ENCODE measurements at places on chromosomes 12 and 14.

DNA sequence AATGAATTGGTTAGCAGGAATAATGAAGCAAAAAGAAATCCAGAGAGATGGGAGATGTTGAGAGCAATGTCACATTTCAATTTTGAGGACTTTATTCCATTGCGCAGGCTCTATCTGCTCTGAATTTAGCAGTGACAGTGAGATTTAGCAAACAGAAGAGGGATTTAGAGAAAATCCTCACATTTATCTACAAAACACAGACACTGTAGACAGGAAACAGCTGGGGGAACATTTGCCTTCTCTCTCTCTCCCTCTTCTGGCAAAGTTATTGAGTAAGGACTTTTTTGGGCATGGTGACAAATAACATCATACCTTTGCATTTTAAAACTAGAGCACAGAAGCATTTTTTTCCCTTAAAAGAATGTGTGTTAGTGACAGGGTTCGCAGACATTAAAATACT lies at the start of gene IGF1:
IGF1 (minus strand) TSS at position 158 of the 400 bp plus-strand sequence. CDS start 182 bp downstream, outside the sequence.
- DNase-seq, result no peak

GRCh38 chr14:101788016-101788635 lies 26.6 kb downstream of the PPP2R5C start:
- DNase-seq, result no peak

DNA sequence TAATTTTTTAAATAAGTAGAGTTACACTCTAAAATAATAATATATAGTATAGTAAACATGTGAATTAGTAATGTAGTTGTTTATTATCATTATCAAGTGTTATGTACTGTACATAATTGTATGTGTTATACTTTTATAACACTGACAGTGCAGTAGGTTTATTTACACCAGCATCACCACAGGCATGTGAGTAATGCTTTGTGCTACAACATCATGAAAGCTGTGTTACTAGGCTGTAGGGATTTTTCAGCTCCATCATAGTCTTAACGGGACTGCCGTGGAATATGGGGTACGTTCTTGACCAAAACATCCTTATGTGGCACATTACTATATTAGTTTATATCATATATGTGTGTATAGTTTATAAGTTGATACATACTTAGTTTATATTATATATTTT lies 8.6 kb downstream of the FNTB start:
- no peak for DNase-seq

GRCh38 chr12:24586293-24586692 lies 362.6 kb downstream of the BCAT1 start:
- no peak for DNase-seq

GRCh38 chr12:96196781-96197180 lies 2.6 kb downstream of the ELK3 start:
- DNase-seq, result no peak

DNA sequence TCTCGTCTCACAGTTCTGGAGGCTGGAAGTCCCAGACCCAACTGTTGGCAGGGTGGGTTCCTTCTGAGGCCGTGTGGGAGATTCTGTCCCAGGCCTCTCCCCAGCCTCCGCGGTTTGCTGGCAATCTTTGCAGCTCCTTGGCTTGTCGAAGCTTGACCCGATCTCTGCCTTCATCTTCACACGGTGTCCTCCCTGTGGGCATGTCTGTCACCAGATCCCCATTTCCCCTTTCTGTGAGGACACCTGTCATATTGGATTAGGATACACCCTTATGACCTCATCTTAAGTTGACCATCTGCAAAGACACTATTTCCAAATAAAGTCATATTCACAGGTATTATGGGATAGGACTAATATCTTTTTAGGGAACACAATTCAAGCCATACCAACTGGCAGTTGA lies 22.6 kb upstream of the LRP1-AS start:
- DNase-seq, result no peak

- DNase-seq, result no peak
These were observed 9.9 kb downstream of the PEBP1 start for GRCh38 chr12:118145798-118146156.

DNA sequence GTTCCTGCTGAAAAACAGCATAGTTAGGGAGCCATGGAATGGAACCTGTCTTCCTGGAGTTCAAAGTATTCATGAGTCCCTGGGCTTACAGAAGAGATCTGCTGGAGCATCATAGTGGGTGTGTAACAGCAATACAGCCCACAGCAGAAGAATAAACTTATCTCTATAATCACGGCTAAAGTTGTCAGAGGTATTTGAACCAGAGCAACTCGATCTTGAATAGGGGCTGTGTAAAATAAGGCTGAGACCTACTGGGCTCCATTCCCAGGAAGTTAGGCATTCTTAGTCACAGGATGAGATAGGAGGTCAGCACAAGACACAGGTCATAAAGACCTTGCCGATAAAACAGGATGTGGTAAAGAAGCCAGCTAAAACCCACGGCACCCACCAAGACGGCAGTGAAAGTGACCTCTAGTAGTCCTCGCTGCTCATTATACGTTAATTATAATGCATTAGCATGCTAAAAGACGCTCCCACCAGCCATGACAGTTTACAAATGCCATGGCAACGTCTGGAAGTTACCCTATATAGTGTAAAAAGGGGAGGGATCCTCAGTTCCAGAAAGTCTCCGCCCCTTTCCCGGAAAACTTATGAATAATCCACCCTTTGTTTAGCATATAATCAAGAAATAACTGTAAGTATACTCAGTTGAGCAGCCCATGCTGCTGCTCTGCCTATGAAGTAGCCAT lies 223.4 kb downstream of the PCNX1 start:
- no peak for DNase-seq
